NCI-H1417 treated with DMSO at 0.1 percent for 48 hours (cell line): ENCODE measurements at places on chromosomes 7 and 10.

GRCh38 chr7:73425356-73425983, 8.1 kb upstream of the FZD9 start:
- DNase-seq: no peak

DNA sequence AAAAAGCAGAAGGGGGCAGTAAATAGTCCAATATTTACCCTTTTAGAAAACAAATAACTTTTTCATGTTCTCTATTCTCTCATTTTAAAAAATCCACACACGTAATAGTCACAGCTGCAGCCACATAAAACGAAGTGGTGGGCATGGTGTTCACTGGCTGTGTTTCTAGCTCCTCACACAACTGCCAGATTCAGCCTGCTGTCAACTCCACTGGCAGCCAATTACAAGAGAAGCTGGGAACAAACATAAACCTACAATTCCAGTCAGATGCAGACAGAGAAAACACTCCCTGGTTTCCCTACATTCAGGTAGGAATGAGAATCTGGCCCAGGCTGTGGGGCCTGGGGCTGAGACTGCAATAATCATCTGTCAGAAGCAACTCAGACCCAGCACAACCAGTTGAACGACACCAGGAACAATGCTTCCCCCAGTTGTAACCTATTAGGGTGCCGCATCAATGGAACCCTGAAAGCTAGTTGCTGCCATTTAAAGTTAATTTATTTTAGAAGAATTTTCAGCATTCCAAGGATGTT, 29.1 kb downstream of the ERCC6 start:
- DNase-seq: no peak

- DNase-seq: no peak
Observed at GRCh38 chr10:84193846-84194423, 402 bp upstream of the CDHR1 start.

GRCh38 chr10:34814223-34814912, 728 bp downstream of the PARD3 start:
- no peak for DNase-seq

GRCh38 chr10:93363891-93364648, 118.1 kb downstream of the MYOF start:
- DNase-seq: no peak

DNA sequence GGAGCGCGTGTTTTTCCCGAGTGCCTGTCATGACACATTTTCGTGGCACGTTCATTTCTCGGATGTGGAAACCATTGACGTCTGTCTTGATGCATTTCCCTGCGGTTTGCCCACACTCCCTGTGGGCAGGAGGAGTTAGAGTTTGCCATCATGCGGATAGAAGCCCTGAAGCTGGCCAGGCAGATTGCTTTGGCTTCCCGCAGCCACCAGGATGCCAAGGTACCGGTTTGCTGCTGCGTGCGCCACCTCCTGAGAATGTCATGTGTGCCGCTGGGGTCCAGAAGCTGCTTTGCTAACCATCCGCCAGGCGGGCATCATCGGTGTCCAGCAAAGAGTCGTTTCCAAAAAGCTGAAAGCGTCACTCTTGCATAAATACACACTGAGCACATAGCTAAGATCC, 40.9 kb upstream of the BTBD16 start:
- DNase-seq: no peak

GRCh38 chr7:141551094-141551781, at the start of gene AGK:
TSS of gene AGK (plus strand) at chr7:141551410. CDS start at chr7:141555467, 4,057 bp downstream.
- peak; percentile 60 for DNase-seq

GRCh38 chr7:5213286-5213645, 23.2 kb downstream of the WIPI2 start:
- no peak for DNase-seq

- no peak for DNase-seq
Observed at GRCh38 chr10:92729886-92730285, 40.1 kb downstream of the HHEX start.
